ENCODE measurements at places on chromosomes 7 and 10. TPM values are rescaled to one million over a fixed set of nuclear protein-coding genes. Genes with fewer than 3 reads are reported as not detected.

The TEX47 gene
- total RNA-seq, result not detected

The GPR37 gene
- 3.8 TPM for total RNA-seq

The ARMC3 gene
- total RNA-seq, result not detected

The INTS1 gene
- 26.3 TPM for total RNA-seq

The HOXA1 gene
- total RNA-seq, result 1.00 TPM

The SKAP2 gene
- 8.5 TPM for total RNA-seq

The SERPINE1 gene
- total RNA-seq, result 240 TPM

The ARHGAP22 gene
- 20.7 TPM for total RNA-seq

The EN2 gene
- total RNA-seq, result under 0.01 TPM

The LRRC17 gene
- 71.5 TPM for total RNA-seq

The HOXA3 gene
- total RNA-seq, result 1.8 TPM

The CRYGN gene
- total RNA-seq, result 0.74 TPM

The TAS2R41 gene
- not detected for total RNA-seq

The PLAC9 gene
- 12.3 TPM for total RNA-seq

The FAM221A gene
- total RNA-seq, result 1.7 TPM

The MYH16 gene
- total RNA-seq, result not detected

The UNC5B gene
- total RNA-seq, result 22.0 TPM

The PPP1R9A gene
- 0.18 TPM for total RNA-seq

All from smooth muscle cell of bladder (primary cell).